ENCODE measurements at places on chromosomes 2 and 18.

- no peak for DNase-seq
Observed at GRCh38 chr18:34647251-34647650, 62.8 kb upstream of the DTNA start.

DNA sequence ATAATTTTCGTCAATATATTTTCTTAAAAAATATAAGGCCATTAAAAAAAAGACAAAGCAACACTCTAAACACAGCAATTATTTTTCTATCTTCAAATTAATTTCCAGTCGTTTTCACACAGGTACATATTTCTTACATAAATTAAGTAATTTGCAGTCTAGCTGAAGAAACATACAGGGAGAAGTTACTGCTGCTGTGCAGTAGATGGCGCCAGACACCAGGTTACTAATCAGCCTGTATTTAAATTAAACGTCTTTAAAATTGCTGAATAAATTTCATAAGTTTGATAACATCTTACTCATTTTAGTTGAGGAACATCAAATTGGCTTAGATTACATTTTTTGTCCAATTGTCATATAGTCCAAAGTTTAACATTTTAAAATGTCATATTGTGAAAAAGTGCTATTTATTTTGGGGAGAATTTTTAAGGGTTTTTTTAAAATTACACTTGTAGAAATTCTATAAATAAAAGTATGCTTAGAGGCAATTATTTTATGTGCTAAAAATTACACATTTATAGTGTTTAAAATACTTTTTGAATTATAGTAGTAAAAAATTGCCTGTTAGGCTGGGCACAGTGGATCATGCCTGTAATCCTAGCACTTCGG, 88.4 kb downstream of the PMAIP1 start:
- peak; percentile 17 for DNase-seq

DNA sequence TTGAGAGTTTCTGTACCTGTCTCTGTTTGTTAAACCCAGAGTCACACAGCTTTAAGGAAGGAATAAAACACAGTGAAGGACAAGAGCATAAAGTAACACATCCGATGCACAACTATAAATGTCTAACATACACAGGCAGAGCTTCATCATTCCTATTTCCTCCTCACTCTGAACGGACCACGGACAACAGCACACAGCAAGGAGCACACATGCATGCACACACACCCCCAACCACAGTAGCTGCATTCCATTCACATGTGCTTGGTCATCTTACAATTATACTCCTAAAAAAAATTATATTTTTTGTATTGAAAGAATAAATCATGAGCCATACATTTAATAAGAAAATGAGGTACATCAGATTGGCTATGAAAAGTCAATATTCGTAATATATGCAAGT, 58.3 kb downstream of the ID2 start:
- DNase-seq: no peak

- DNase-seq: no peak
Observed at GRCh38 chr18:38497266-38497665, 931.7 kb upstream of the CELF4 start.

DNA sequence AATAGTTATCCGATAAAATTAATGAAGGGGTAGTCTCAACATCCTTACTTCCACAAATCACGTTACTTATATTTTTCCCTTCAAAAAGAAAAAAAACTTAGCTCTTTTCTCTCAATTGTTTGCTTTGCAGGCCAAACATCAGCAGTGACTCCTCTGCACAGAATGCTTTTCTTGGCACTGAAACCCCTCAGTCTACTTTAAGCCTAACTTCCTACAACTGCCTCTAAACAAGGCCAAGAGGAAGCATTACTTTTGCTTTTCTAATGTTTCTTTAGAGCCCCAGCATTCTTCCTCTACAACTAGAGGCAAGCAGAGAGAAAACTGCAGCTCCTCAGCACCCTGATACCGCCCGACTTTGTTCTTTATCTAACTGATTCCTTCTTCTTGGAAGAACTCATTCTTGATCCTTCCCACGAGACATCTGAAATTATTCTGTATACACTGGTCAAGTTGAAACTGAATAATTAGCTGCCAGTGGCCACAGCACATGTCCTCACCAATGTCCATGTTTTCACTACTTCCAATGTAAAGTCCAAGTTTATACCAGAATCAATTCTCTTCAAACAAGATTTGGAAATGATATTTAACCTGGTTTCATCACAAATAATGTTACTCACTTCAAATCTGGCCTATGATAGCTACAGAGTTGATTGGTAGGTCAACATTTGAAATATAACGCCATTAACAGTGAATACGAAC, 55.3 kb downstream of the DTNB start:
- DNase-seq: no peak

DNA sequence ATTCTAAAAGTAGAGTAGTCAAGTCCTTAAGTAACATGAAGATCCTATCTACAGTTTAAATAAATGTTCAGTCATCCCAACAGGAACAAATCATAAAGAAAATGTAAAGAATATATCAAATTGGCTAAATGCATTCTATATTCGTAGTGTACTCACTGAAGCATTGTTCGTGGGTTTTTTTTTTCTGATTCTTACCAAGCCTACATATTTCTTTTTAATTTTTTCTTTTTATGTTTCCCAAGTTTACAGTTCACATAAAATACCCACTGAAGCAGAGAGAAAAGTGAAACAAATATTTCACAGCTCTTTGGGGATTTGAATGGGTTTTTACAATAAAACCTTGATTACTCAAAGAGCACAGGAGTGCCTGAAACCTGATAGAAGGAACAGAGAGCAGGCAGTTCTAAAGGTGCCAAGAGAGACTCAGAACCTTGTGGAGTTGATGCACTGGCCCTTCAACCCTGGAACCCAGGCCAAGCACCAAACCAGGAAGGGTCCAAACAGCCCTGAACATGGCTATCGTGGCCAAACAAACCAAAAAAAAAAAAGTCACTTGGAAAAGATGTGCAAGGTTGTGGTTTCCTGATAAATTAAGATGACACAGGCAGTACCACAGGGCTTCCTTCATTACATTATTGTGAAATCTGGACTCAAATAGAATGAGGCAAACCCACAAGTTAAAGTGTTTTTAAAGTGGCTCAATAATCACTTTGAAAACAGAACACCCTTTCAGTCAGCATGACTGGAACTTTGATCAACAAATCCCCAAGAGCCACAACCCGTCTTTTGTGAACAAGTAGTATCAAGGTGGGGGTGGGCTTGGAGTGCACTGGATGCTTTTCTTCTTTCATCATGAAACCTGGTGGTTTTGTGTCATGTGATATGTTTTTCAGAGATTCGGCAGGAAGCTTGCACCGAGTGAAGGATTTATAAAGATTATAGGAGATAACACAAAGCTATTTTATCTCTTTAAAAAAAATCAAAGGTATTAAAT, 245.0 kb upstream of the FN1 start:
- DNase-seq: no peak

- DNase-seq: no peak
Observed at GRCh38 chr2:63990072-63990471, 29.2 kb downstream of the VPS54 start.

GRCh38 chr2:108587621-108588020, 53.4 kb downstream of the LIMS1 start:
- DNase-seq: no peak

DNA sequence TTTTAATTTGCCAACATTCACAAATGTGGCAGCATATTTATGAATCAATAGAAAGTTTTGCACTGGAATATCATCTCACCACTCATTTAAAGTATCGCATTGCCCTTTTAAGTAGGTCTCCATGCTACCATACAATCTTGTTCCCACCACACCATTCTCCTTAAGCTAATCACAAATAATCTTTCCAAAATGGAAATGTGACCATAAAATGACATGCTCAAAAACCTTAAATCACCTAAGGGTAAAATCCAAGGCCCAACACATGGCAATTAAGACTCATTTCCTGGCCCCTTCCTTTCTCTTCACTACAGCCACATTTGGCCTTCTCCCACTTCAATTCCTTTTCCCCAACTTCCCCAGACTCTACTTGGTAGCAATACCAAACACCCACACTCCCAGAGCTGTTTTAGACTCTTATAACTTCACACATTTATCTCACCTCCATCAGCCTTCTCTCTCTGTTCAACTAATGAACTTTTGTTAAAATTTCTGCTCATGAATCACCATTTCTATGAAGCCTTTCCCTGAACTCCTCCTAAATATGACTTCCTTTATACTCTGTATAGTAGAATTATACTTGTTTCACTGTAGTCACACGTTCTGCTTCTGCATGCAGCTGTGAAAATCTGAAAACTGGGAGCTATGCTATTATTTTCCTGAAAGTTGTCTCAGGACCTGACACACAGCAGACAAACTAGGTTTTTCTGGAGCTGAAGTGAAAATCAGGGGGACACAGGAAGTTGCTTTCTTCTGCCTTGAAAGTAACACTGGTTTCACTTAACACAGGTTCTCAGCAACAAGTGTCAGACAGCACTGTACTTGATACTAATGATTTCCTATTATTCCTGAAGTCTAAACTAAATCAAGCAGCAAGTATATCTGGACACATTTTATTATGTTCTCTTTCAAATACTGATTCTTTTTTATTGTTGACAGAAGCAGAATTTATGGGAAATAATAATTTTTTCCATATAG, 303.9 kb downstream of the ZEB2 start:
- no peak for DNase-seq

- no peak for DNase-seq
Observed at GRCh38 chr2:207630491-207630890, 5.3 kb upstream of the METTL21A start.
